ENCODE measurements at places on chromosomes 2 and 18. TPM values are rescaled to one million over a fixed set of nuclear protein-coding genes. Genes with fewer than 3 reads are reported as not detected.

The CLK1 gene
- total RNA-seq, result 43.5 TPM

The TPGS2 gene
- total RNA-seq, result 153 TPM

The APCDD1 gene
- 0.35 TPM for total RNA-seq

The CNGA3 gene
- total RNA-seq, result not detected

The IHH gene
- not detected for total RNA-seq

The SERPINB12 gene
- 0.28 TPM for total RNA-seq

The WDR43 gene
- total RNA-seq, result 58.0 TPM

The PAIP2B gene
- 5.0 TPM for total RNA-seq

The MRPS9 gene
- 31.0 TPM for total RNA-seq

The VWC2L gene
- not detected for total RNA-seq

The MAPRE2 gene
- total RNA-seq, result 7.1 TPM

The BOK gene
- total RNA-seq, result 48.3 TPM

The ARHGAP25 gene
- 3.9 TPM for total RNA-seq
